ENCODE measurements at places on chromosomes 6 and 20. TPM values are rescaled to one million over a fixed set of nuclear protein-coding genes. Genes with fewer than 3 reads are reported as not detected.

Gene SSTR4
- not detected for total RNA-seq

Gene DDO
- not detected for total RNA-seq

Gene SLC13A3
- 0.34 TPM for total RNA-seq

Gene CARMIL1
- total RNA-seq = 19.7 TPM

Gene CAPN11
- 0.57 TPM for total RNA-seq

Gene OOEP
- 0.35 TPM for total RNA-seq

Gene CTAGE9
- not detected for total RNA-seq

Gene ATG5
- 34.9 TPM for total RNA-seq

Gene PLEKHG1
- total RNA-seq = 36.0 TPM

Gene NKX2-2
- total RNA-seq = not detected

Gene PSMB8
- total RNA-seq = 33.0 TPM

Gene PPP1R14C
- total RNA-seq = 22.1 TPM

Gene PAK5
- 0.19 TPM for total RNA-seq

Gene TNFRSF6B
- total RNA-seq = 10.5 TPM

Gene LAMA4
- total RNA-seq = 116 TPM

Gene ZGPAT
- total RNA-seq = 29.6 TPM

Gene PBOV1
- total RNA-seq = not detected

Gene CST2
- not detected for total RNA-seq

Gene NKAIN2
- 0.19 TPM for total RNA-seq

Gene KHDC1L
- not detected for total RNA-seq

Gene TCP11
- not detected for total RNA-seq

Gene SPDEF
- 0.79 TPM for total RNA-seq

Gene KIAA0408
- 0.34 TPM for total RNA-seq

Gene RBPJL
- not detected for total RNA-seq

Gene CYP21A2
- total RNA-seq = 0.22 TPM
